ENCODE measurements at places on chromosomes 1 and 21.

GRCh38 chr1:211474451-211474850 is 17.5 kb downstream of the RD3 start:
- DNase-seq, result no peak

- DNase-seq, result peak; percentile 10
Observed at GRCh38 chr1:36089393-36090121, 865 bp downstream of the ADPRS start.

- DNase-seq, result no peak
Observed at GRCh38 chr1:200338451-200338850, 71.4 kb downstream of the ZNF281 start.

DNA sequence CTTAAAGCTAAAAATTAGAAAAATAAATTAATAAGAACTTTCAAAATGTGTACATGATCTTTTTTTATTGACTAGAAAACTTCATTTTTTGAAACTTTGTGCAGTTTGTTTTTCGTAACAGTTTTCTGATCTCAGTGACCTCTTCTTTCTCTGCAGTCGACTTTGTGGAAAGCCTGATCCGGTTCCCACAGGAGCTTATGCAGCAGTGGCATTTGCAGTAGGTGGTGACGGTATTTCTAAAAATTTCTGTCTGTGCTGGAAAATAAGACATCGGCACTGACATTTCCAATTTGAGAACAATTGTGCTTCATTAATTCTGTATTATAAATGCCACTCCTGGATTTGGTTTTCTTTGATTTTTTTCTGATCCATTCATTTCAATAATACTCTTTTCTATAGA is 68.8 kb downstream of the CLDN17 start:
- DNase-seq, result no peak

DNA sequence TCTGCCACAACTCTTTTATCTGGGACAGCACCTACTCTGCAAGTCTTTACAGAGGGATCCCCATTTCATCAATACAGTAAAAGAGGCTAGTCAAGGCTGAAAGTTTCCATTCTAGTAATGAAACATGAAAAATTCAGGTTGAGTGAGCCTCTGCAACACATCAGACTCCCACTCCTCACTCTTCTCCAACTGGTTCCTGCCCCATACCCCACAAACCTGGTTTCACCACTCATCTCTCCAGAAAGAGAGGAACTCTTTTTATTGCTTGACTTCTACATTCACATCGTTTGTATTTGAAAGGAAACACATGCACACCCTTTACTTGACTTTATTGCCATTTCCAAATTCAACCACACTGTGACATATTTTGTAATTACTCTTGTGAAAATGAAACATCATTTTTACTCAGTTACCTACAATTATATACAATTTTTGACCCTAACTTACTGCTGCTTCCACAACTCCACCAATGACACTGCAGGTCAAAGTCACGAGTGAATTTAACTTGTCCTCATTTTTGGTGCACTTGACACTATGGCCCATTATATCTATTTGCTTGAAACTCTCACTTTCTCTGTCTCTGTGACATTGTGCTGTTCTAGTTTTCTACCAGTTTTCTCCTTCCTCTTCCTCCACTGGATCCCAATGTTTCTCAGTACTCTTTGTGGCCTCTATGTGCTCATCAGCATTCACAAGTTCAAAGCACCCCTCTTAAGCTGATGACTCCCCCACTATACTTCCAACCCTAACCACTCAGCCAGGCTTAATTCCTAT is 8.0 kb downstream of the STX6 start:
- DNase-seq, result no peak

- no peak for DNase-seq
Observed at GRCh38 chr1:104987210-104987609, 1237.5 kb downstream of the AMY1C start.

DNA sequence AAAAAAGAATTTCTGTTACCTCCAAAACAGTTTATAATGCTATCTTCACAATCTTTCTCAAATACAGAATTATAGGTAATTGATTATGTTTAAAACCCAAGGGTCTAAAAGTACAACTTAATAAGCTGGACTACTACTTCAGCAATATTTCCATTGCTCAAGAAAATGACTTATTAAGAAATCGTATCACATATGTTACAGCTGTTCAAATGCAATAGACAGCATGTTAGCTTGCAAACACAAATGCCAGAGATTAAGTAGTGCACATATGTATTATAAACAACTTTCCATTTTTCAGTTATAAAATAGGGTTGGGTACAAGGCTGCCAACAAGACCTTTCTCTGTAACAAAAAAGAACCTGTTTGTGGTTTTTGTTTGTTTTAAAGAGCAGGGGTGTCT is 211.0 kb upstream of the DMRTA2 start:
- DNase-seq, result no peak

- DNase-seq, result no peak
Observed at GRCh38 chr1:60936163-60936562, 146.2 kb upstream of the NFIA start.

GRCh38 chr21:39087238-39088030 is 95.8 kb downstream of the PSMG1 start:
- DNase-seq, result no peak

DNA sequence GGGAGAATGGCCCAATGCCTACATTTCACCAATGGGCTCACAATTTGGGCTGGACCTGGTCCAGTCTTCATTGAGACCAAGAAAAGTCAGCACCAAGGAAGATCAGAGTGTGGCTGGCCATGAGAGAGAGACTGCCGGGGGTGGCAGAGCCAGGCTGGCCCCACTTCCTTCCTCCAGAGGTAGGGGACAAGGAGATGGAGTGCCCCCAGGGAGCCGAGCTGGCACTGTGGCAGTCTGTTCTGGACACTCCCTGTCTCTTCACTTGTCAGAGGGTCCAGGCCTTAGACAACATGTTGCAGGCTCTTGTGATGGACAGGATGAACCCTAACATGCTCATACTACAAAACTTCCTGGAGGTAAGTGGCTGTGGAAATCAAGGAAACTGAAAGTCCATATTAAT is 27.7 kb downstream of the INAVA start:
- DNase-seq, result no peak

GRCh38 chr21:28473530-28474220 is 519.0 kb downstream of the LTN1 start:
- no peak for DNase-seq

DNA sequence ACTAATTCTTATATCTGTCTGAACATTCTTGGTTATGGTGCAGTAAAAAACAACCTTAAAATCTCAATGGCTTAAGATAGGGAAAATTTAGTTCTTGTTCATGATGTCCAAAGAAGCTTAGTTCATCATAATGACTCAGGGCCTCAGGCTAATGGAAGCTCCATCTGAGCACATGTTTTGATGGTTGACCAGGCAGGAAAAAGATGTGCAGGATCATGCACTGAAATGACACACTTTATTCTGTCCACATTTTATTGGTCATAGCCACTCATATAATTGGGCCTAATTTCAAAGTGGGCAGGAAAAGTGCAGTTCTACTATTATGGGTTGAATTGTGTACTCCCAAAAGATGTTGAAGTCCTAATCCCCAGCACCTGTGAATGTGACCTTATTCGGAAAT is 198.2 kb downstream of the CENPF start:
- DNase-seq, result no peak

DNA sequence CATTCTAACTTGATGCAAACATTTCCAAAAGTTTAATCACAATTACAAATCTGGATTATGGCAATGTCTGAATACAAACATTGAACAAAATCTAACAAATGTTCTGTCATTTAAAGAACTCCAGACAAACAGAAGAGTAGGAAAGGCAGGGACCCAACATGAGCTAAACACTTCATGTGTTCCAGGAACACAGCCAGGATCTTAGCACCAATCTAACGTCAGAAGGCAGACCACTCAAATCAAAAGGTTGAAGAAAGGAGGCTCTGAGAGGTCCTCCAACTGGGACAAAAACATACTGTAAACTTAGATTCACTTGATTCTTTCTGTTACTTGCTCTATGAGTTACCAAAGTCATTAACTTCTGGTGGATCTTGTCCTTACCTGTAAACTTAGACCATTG is 374.0 kb downstream of the NEGR1 start:
- DNase-seq, result no peak

DNA sequence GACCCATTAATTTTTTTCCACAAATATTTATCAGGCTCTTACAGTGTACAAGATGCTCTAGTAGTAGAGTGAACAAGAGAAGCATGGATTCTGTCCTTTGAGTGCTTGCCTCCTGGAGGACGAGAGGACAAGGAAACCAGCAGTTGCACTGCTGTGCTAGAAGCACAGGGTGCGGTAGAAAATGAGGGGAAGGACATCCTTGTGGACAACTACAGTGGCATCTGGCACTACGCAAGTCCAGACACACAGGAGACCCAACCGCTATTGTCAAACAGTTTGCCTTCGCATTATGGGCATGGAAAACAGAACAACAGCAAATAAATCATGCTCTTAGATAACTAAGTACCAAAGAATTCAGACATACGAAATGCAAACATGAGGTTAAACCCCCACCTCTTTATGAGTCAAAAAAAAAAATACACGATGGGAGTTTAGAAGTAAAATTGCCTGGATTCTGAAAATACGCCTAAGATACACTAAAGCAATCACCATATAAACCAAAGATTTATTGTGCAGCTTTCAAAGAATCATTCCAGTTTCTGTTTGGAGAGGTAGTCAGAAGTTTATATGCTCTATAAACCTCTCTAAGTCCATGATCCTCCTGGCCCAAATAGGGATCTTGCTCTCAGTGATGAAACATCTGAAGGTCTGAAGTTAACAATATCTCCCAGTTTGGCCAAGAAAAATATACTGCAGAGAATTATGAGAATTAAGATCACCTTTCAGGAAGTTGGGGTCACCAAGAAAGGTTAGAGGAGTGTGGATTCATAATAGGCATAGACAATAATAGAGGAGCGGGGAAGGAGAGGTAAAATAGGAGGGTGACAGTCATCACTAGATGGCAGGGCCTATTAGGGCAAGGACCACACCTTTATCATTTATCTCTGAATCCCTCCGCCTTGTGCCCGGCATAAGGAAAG is 307.8 kb downstream of the NFIA start:
- no peak for DNase-seq

DNA sequence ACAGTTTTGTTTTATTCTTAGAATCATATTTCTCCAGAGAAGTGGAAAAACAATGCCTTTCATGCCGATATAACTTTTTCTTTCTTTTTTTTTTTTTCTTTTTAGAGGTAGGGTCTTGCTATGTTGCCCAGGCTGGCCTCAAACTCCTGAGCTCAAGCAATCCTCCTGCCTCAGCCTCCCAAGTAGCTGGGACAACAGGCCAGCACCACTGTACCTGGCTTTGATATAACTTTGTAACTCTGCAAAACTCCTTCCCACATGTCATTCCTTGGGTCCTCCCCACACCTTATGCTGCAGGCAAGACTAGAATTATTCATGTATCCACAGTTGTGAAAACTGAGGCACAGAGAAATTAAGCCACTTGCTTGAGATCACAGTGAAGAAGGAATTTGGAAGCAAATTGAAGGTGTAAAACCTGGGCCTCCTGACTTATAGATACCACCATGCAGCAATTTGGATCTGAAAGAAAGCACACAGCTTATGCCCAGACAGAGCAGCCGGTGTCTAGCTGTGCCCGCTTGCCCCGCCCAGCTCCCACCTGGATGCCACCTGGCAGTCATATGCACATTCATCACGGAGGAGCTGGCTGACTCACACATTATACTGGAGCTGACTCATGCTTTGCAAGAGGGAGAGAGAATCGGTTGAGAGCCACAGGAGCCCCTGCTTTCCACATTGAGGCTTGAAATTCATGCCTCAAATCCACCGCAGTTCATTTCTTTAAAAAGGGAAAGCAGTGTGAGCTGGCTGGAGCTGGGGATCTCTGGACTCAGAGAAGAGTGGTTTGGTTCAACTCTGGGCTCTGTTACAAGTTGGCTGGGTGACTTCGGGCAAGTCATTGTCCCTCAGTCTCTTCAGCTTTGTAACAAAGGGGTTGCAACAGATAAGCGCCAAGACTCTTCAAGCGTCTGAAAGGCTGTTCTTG is 8.3 kb upstream of the SLC2A1 start:
- DNase-seq, result peak; percentile 94

DNA sequence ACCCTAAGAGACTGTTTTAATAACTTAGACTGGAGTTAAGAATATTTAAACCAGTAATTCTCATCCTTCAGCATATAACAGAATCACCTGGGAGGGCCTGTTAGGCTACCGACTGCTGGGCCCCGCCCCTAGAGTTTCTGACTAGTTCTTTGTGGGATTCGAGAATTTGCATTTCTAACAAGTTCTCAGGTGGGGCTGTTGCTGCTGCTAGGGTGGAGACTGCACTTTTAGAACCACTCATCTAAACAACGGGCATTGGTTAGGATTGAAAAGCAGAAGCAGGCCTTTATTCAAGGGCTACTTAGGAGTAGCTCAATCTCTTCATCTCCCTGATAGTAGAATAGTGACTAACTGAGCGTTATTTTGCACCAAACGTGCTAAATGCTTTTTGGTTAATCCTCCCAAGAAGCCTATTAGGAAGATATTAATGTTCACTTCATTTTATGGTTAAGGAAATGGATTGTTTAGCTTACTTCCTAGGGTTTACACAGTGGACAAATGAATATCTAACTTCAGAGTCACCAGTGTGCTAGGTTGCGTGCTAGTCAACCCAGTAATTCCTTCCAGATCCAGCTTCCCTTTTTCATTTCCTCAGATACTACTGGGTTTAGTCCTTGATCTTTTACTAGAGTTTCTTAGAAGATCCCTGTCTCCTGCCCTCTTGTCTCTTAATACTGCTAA is 31.1 kb upstream of the UAP1 start:
- no peak for DNase-seq

DNA sequence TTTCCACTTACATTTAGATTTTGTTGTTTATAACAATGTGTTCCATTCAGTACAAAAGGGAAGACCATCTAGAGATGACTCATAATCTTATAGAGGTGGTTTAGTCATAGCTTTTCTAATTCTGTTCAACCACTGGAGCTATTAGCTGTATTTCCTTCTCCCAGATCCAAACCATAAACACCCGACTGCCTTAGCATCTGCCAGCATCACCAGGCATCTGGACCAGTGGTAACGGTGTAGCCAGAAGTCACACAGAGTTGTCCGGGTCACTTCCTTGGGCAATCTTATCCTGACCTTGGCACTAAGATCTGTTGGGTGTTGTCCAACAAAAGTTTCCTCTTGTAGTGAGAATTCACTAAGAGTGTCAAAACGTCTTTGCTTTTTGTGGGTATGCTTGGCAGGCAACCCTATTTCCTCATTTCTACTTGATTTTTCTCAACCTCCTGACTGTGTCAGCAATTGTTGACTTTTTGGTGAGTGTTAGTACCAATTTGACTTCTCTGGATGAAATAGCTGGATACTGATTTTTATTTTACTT is 372.1 kb upstream of the B3GALT2 start:
- peak; percentile 98 for DNase-seq

DNA sequence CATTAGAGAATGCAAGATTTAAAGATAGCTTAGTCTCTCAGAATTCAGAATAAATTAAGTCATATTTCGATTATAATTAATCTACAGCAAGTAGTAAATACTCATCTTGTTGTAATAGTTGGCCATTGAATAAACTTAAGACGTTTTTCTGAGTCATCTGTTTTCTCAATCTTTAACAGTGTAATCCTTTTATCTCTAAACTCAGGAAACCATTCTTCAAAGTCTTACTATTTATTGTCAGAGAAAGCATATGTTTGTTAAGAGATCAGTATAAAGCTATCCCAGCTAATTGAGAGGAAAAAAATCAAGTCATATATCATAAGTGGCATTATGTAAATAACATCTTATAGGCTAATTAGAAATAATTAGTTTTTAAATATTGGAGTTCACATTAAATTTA is 201.2 kb upstream of the ADAMTS5 start:
- peak; percentile 28 for DNase-seq
